Stimulated activated CD8-positive, alpha-beta memory T cell treated with anti-CD3 and anti-CD28 coated beads, Interleukin-4, amount 100 ng/mL, for 1 hour (primary cell): ENCODE measurements at places on chromosomes 11 and 22.

GRCh38 chr11:124638500-124638899, 15.8 kb downstream of the TBRG1 start:
- DNase-seq: no peak

DNA sequence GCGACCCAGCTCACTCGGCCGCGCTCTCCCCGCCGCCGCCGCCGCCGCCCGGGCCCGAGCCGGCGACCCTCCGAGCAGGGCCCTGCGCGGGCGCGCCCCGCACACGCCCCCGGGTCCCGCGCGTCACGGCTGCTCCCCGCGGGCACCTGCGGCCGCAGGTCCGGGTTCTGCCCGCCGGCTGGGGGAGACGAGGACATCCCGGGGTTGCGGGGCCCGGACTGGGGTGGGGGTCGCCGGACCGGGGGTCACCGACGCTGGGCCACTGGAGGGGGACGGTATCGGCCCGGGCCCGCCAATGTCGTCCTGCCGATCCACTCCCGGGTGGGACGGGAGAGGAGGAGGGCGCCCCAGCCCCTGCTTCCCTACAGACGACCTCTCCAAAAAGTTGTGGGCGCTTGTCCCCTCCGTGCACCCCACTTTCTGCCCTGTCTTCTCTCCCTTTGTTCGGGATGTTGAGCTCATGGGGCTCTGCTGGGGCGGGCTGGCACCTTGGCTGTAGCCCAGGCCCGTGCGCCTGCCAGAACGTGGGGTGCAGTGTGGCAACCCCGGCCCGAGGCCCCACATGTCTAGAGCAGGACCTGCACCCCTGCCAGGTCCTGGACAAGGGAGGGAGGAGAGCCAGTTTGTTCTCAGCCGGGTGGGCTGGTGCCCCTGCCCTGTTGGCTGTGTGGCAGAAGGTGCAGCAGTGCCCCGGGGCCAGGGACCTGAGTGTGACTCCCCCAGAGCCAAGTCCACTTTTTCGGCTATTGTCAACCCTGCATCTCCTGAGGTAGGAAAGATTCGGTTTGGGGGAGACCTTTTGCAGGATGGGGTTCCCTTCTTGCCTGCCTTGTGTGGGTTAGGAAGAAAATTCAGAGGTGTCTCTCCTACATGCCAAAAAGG, 40.2 kb upstream of the CELSR1 start:
- no peak for DNase-seq

GRCh38 chr22:17980015-17980590, 44.3 kb downstream of the MICAL3 start:
- no peak for DNase-seq

GRCh38 chr22:32478994-32479393, 4.4 kb downstream of the FBXO7 start:
- no peak for DNase-seq

GRCh38 chr11:69538854-69539253, 57.4 kb downstream of the LINC01488 start:
- no peak for DNase-seq

DNA sequence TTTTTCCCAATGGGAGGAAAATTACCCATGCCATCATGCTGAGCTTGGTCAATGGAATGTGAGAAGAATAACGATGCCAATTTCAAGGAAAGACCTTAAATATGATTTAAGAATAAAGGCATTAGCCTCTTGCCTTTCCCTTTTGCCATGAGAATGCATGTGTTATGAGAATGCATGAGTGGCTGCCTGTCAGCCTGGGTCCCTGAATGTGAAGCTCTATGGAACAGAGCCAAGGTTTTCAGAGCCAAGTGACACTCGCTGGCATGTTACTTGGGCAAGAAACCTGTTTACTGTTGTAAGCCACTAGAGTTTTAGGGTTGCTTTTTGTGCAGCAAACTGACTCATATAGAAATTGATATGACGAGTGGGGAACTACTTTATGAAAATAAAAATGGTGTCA, 75.7 kb downstream of the JRKL start:
- no peak for DNase-seq

- DNase-seq: no peak
Measured at GRCh38 chr22:44870021-44870420, 117.6 kb downstream of the ARHGAP8 start.

DNA sequence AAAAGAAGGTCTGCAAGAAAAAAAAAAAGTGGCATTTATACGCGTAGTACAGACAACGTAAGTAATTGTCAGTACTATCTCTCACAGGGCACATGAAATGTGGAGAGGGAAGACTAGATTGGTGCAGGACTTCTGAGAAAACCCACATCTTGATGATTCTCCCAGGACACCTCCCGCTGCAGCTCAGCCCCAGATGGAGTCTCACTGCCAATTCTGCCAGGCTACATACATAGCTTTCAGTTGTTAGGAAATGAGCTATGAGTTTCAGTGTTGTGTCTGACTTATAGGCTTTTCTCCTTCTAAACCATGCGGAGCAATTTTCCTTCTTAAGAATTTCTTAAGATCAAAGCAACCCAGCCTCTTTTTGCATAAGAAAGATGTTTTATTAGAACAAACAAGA, 9.6 kb downstream of the OR5A2 start:
- no peak for DNase-seq

DNA sequence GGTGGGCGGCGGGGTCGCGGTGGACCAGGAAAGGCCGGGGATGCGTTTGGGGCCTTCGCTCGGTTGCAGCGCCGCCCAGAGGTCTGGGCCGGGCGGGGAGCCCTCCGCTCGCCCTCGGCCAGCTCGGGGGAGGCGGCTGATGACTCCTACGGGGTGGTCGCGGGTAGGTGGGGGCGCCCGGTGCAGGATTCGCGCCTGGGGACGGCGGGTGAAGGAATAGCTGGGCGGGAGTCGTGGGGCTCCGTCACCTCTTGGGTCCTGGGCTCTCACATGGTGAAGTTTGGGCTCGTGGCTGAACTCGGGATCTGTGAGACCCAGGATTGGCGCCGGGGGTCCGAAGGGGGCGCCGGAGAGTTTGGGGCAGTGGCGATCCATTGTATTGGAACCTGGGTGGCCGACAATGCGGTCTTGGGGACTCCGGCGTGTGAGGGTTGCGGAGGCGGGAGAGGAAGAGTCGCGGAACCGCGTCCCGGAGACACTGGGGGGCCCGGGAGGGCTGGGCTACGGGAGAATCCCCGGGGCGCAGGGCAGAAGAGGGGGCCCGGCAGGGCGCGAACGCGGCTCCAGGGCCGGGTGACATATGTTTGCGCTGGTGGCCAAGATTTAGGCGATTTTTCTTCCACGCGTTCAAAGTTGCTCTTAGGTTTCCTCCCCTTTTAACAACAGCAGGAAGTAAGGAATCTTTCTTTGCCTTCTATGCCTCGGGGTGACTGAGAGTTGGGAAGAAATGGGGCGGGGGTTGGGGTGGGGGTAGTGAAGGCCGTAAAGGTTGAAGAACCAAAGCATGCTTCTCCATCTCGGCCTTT, 935 bp downstream of the QSER1 start:
- DNase-seq: no peak

DNA sequence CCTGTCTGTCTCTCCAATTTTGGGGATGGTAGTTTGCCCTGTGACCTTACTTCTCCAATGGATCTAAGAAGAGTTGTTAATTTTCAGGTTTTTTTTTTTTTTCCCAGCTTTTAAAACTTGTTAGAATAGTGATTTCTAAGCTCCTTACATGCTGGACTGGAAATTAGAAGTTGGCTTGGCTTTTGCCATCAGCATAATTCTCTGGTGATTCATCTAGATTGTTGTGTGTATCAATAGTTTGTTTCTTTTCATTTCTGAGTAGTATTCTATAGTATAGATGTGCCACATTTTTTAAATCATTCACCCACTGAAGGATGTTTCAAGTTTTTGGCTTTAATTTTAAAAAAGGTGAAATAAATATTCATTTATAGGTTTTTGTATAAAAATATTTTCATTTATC, 51.4 kb downstream of the ADAMTS15 start:
- DNase-seq: no peak

GRCh38 chr22:25370322-25370721, 150.9 kb downstream of the CRYBB2 start:
- no peak for DNase-seq

GRCh38 chr11:113260096-113260425, 54.3 kb upstream of the TTC12 start:
- DNase-seq: no peak

DNA sequence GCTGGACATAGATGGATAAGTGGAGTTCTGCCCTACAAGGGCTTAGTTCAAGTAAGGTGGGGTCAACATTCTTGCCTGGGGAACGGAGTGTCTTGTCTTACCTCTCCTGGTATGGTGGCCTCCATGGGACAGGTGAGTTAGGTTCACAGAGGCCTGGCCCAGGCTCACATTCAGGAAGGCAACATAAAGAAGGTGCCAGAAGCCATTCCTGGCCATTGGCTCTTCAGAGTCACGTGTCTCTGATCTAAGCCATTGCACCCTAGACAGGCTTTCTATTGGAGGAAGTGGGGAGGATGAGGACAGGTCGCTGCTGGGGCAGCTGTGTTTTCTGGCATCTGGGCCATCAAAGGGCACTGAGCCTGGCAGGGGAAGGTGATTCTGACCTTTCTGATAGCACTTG, 14.8 kb downstream of the LMO2 start:
- DNase-seq: no peak

- DNase-seq: no peak
Measured at GRCh38 chr11:28743061-28743550, 634.9 kb downstream of the METTL15 start.

DNA sequence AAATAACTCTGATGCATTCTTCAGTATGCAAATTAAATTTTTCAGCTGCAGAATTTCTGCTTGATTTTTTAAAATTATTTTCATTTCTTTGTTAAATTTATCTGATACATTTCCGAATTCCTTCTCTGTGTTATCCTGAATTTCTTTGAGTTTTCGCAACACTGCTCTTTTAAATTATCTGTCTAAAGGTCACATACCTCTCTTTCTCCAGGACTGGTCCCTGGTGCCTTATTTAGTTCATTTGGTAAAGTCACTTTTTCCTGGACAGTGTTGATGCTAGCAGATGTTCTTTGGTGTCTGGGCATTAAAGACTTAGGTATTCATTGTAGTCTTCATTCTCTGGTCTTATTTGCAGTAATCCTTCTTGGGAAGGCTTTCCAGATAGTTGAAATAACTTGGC, 577.4 kb upstream of the LUZP2 start:
- no peak for DNase-seq

DNA sequence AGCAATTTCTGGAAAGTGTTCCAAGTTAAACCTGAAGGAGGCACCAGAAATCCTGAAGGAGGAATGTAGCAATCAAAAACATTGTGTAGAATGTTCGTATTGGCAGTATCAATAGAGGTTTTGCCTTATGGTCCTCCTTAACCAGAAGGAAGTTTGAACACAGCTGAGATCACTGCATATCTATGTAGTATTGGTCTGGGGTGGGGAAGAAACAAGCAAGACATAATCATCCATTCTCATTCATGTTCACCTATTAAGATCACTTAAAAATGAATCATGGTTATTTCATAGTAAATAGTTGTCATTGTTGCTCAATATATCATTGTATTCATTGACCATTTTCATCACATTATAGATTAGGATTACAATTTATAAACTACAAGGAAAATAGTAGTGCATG, 160.5 kb downstream of the DDX10 start:
- no peak for DNase-seq

DNA sequence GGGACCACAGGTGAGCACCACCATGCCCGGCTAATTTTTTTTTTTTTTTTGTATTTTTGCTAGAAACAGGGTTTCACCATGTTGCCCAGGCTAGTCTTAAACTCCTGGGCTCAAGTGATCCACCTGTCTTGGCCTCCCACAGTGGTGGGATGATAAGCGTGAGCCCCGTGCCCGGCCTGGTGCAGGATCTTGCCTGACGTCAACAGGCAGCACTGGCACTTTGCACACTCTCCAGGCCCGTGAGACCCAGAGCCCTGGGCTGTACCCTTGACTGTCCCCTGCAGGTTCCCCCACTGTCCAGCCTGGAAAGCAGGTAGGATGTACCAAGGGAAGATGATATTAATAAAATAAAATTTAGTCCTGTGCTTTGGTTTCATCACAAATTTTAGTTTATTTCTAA, 29.1 kb upstream of the PANX2 start:
- no peak for DNase-seq

DNA sequence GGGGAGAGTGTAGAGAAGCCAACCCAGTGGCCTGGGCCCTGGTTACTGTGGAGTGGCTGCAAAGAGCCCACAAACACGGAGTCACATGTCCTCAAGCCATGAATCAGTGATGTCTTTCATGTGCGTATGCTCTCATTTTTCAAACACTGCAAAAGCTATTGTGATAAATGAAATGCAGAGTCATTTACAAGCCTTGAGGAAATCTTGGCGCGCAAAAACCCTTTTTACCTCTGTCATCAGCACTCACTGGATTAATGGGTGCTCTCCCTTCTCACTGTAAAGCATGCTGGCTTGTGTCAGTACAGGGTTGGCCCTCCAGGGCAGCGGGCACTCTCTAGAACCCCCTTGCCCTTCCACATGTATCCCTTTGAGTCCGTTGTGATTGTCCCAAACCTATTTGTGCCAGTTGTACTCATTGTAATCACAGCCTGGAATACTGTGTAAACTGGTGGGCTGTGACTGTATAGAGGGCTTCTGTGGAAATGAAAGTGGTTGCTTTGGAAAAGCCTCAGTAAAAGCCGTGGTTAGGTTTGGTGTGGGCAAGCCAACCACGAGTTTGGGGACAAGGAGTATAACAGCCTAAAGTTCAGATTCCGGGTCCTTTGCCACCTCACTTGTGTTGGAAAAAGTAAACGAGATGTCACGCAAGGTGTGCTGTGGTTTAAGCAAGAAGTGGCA, 10.4 kb downstream of the GNAZ start:
- no peak for DNase-seq

DNA sequence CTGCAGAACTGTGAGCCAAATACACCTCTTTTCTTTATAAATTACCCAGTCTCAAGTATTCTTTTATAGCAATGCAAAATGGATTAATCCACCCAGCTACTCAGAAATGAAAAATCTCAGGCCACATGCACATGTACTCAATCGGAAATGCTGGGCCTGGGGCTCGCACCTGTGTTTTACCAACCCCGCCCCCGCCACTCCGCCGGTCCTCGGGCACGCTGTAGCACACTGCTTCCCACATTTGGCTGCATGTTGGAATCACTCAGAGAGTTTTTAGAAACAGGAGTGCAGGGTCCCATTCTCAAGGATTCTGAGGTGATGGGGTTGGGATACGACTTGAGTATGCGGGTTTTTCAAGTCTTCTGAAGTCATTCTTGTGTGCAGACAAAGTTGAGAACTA, 284.4 kb downstream of the NTM start:
- DNase-seq: no peak

- DNase-seq: no peak
Measured at GRCh38 chr11:12162652-12163051, 52.3 kb downstream of the MICAL2 start.

GRCh38 chr11:94708642-94709041, 59.5 kb upstream of the AMOTL1 start:
- DNase-seq: no peak

GRCh38 chr11:132310390-132311375, 940.3 kb downstream of the NTM start:
- no peak for DNase-seq

GRCh38 chr11:267491-267994, 10.7 kb upstream of the NLRP6 start:
- DNase-seq: no peak

GRCh38 chr11:4677948-4678347, 19.7 kb downstream of the OR51E2 start:
- no peak for DNase-seq
